ENCODE measurements at places on chromosomes 5 and 9. TPM values are rescaled to one million over a fixed set of nuclear protein-coding genes. Genes with fewer than 3 reads are reported as not detected.

DNA sequence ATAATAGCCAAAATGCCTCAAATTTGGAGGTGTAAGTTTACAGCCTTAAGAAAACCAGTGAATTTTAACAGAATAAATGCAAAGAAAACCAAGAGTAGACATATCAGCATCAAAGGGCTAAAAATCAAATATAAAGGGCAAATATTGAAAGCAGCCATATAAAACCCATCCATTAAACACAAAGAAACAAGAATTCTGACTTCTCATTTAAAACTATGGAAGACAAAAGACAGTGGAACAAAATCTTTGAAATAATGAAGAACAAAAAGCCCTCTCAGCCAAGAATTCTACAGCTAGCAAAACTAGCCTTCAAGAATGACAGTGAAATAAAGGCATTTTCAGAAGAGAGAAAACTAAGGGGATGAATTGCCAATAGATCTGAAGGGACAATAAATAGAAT lies 91.3 kb upstream of the FST start:
- DNase-seq: no peak

- no peak for DNase-seq
Measured at GRCh38 chr9:92482329-92482728, at the start of gene ASPN. Gene ASPN, minus strand, starts transcription at chr9:92482506.

GRCh38 chr5:61931236-61931635 lies 374.8 kb upstream of the KIF2A start:
- DNase-seq: no peak

DNA sequence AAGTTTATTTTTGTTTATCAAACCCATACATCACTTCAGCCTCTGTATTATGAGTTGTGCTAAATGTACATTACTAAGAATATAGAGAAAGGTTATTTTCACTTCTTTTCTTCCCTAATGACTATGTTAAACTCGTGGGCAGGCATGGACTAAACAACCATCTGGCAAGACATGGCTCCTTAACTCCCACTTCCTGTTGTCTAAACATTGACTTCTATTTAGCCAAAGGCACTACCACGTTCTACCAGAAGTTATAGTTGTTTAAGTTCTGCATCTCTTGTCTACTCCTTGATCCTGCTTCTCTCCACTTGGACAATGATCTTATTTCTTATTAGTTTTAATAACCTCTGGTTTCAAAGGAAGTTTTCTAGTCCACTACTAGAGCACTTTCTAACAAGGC lies 136.1 kb downstream of the MACIR start:
- DNase-seq: no peak

DNA sequence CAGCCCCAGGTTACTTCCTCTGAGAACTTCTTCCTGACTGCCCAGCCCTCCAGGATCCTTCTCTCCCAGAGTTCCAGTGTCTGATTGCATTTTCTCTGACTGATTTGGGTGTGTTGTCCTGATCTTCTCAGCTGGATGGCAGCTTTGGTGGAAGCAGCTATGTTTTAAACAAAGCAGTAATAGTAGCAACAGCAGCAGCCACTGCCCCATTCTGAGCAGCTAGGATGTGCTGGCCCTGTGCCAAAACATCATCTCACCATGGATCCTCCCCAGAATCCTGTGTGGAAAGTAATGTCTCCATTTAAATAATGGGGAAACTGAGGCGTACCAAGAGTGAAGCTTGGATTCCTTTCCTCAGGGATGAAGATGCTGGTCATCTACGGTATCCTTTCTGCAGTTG lies 46.4 kb upstream of the PSD2 start:
- no peak for DNase-seq

DNA sequence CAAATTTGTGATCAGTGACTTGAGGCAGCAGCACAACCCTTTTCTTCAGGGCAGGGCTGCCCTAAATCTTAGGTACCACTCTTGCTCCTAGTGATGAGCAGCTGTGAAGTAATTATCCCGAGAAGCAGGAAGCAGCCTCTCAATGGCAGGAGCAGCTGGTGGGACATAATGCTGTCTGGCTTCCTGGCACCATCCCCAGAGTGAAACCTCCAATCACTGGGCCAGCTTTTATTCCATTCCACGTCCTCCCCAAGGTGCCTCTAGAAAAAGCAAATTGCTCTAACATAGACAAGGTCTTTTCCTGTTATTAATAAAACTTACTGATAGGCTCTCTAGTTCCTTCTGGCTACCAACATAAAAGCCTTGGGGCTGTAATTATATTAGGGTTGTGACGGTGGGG lies 154.0 kb downstream of the FRMD3 start:
- DNase-seq: no peak

DNA sequence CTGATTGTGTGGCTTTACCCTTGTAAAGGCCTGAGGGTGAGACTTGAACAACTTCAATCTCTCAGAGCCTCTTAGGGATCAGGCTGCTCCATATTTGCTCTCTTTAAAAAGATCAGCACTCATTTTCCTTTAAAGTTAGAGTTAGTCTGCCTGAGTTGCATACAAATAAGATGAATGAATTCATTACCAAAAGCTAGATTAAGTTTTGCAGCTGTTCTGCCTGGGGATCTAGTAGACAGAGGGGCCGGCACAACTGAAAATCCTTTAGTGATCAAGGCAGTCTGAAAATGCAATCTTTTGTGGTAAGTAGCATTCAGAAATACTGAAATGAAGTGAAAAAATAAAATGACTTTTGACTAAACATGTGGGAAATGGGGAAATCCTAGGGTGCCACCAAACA lies 264.0 kb downstream of the MAN2A1 start:
- DNase-seq: no peak

Gene ELL2
- total RNA-seq: 83.8 TPM

DNA sequence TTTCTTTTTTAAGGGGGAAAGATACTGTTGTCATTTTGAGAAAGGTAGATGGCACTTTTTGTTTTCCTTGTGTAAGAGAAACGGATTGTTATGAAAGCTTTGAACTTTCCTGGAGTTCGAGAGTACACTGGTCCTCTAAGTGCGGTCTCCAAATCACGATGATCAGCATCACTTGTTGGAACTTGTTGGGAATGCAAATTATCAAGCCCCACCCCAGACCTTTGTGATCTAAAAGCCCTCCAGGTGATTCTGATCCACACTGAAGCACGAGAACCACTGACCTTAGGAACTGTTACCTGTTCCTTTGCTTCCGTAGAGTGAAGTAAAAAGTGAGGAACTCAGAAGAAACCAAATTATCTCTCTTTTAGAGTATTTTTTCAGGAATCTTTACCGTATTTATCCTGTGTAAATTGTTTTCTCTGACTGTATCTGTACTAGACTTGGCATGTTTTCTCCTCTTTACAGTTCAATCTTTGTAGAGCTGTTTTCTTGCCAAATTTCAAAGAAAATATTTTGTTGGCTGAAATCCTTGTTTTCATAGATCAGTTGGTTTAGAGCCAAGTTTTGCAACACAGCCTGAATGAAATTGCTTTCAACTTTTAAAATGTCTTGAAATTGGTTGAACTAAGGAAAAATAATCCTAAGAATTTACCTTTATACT lies 4.0 kb downstream of the MAT2B start:
- DNase-seq: no peak

Gene WDR38
- not detected for total RNA-seq

Gene BTNL9
- not detected for total RNA-seq

Gene CD72
- 1.1 TPM for total RNA-seq

DNA sequence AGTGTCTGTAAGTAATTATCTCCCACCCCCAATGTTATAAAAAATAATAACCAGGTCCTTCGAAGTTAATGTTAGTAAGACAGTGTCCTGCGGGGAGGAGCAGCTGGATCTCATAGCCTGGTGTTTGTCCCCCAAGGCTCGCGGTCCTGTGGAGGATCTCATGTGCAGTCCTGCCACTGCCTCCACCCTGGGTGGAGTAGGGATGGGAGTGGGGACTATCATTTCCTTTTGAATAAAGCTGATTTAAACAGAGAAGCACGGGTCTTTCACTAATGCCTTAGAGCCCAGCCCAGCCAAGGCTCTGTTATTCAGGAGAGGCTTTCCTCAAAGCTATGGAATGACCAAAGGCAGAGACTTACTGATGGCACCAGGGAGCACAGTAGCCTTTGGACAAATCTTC lies 40.2 kb downstream of the SUB1 start:
- no peak for DNase-seq

GRCh38 chr9:136086213-136086881 lies 8.7 kb downstream of the NACC2 start:
- peak; percentile 88 for DNase-seq

GRCh38 chr5:41648996-41649395 lies 138.6 kb upstream of the PLCXD3 start:
- DNase-seq: no peak

- DNase-seq: no peak
Measured at GRCh38 chr5:81787474-81788242, 36.8 kb upstream of the SSBP2 start.

Gene FCN2
- total RNA-seq: not detected

DNA sequence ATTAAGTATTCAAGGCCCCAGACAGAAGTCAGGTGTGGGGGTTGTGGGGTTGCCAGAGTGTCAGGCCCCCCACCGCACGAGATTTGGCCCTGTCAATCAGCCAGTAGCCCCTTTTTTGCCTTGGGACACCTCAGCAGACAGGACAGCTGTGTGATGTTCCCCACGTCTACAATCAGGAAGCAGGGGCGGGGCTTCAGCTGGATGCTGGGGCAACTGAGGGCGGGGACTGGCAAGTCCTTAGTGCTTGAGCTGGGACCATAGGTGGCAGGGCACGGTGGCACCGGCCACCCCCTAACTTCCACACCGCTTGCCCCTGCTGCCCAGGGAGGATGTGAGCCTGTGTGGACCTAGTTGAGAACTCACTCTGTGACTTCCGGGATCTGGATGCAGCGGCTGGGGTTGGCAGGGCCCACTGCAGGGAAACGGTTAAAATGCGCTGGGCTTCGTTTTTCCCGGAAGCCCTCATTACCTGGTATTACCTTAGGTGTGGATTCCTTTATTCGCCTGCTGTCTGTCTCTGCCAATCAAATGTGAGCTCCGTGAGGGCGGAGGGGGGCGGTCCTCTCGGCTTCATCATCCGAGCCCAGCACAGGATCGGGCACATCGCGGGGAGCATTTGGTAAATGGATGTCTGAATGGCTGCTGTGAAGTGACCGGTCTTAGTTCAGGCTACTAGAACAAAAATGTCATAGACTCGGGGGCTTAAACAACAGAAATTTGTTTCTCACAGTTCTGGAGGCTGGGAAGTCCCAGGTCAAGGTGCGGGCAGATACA lies 7.5 kb upstream of the GTF3C5 start:
- no peak for DNase-seq

DNA sequence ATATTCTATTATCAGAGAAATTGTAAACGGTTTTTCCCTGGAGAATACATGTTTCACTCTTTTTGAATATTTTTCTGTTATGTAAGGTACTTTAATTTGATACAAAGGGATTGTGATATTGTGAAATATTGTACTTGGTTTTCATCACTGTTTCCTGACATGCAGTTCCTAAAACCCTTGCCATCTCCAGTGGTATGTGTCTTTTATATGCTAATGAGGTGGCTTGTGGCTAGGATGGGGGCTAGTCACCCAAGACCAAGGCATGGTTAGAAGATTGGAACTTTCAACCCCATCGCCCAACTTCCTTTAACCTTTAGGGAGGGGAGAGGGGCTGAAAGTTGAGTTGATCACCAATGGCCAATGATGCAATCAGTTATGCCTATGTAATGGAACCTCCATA lies 160.6 kb downstream of the TAF11L14 start:
- no peak for DNase-seq

Gene ARSI
- total RNA-seq: 2.4 TPM

GRCh38 chr9:122128007-122128968 lies 31.3 kb downstream of the NDUFA8 start:
- no peak for DNase-seq

DNA sequence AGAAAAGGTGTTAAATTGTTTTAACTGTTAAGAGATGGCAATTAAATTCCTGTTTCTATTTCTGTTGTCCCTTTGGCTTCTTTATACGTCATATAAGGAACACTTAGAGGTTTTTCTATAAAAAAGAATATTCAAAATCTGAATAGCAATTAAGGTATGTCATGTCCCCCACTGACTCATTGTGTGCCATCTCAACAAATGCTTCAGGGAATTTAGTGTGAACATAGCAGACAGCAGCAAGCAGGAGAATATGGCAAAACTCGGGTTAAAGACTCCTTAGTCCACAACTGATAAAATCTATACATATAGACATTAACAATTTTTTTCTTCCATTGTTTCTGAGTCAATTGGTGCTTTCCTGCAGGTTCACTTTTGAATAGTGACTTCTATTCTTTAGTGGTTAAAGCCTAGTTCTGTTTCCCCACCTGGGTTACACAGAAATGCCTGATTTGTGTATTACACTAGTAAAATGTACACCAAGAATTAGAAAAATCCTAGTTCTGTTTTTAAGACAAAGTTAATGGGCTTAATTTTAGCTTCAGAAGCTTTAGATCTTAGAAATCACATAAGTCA lies 17.9 kb upstream of the RPS23 start:
- no peak for DNase-seq

GRCh38 chr5:137199966-137200365 lies 299.2 kb downstream of the SPOCK1 start:
- no peak for DNase-seq

Gene SH2D3C
- total RNA-seq: 9.4 TPM

DNA sequence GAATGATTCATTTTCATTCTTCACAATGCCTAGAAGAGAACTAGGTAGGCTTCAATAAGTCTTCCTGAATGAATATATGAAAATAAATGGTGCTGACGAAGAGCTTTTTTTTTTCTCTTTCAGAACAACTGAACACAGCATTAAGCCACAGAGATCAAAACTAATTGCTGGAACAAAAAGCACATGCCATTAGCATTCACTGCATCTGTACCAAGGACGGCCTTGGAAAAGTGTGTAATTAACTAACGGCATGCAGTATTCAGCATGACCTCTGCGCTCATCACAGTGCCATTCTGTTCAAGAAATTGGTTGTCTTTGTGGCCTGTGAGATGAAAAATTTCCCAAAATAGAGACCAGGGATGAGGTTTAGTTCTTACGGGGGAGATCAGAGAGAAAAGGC lies 99.3 kb downstream of the NUDT12 start:
- DNase-seq: no peak

Gene ADAMTS13
- 9.5 TPM for total RNA-seq

- no peak for DNase-seq
Measured at GRCh38 chr5:103745353-103746065, 182.9 kb upstream of the NUDT12 start.

- no peak for DNase-seq
Measured at GRCh38 chr9:34508463-34508862, 14.3 kb downstream of the ENHO start.

GRCh38 chr9:27019589-27019988 lies 14.1 kb upstream of the LRRC19 start:
- no peak for DNase-seq

DNA sequence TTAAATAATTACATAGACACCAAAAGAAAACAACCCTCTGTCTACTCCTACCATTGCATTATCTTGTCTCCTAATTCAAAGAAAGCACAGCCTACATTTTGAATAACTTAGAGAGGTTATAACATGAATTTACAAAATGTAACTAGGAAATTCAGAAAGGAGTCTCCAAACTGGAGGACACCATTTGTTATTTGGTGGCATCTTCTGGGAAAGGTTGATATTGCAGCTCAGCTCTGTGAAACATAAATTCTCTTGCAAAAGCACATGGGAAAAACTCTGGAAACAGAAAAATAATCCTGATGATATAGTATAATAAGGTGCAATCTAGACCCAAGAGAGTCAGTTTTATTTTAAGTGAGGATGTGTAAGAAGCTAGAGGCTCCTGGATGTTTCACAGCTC lies 215.3 kb downstream of the MLLT3 start:
- no peak for DNase-seq

Data from chondrocyte (in vitro differentiated cells).